CD4-positive, alpha-beta T cell treated with Interleukin-12 subunit alpha and Interleukin-12 subunit beta, for 1 hour (primary cell): ENCODE measurements at places on chromosomes 16 and 17.

DNA sequence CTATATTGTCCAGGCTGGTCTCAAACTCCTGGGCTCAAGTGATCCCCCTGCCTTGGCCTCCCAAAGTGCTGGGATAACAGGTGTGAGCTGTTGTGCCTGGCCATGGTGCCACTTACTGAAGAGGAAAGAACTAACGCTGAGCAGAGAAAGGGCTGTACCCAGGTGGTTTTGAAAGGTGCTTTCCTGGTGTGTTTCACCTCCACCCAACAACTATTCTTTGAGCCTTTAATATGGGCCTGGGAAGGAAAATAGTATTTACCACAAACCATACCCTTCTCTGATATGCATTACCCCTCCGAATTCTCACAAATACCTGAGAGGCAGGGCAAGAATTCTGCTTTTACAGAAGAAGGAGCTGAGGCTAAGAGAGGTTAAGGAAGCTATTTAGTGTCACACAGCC, 24.8 kb downstream of the KPNA2 start:
- DNase-seq, result no peak

- DNase-seq, result no peak
Observed at GRCh38 chr17:59417452-59417851, 86.0 kb downstream of the YPEL2 start.

GRCh38 chr16:50210266-50211038, 55.9 kb upstream of the ADCY7 start:
- DNase-seq, result peak; percentile 63

- no peak for DNase-seq
Observed at GRCh38 chr17:32100971-32101631, 41.2 kb upstream of the RHOT1 start.

DNA sequence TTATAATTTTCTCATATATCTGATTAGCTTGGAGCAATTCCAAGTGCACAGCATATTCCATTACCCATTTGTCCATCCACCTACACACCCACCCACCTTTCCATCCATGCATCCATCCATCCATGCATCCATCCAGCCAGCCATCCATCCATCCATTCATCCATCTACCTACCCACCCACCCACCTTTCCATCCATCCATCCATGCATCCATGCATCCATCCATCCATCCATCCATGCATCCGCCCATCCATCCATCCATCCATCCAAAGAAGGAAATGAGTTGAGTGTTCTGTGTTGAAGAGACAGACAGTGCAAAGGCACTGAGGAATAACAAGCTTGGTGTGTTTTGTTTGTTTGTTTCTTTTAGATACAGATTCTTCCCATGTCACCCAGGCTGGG, 78.7 kb upstream of the FAM20A start:
- DNase-seq, result no peak

DNA sequence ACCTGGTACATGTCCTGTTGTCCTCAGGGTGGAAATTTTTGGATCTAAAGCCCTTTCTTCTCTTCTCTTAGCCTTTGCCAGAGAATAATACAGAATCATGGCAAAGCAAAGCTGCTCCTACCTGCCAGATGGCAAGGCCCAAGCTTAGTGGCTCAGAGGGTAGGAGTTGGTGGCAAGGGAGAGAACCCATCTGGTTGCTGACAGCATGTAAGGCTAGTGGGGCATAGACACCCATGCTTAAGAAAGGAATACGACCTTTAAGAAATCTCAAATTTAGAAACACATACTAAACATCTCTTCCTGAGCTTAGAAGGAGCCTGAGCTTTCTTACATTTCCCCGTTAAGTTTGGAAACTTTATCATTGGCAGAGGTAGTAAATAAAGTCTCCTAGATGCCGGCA, 395.0 kb upstream of the SOX9 start:
- no peak for DNase-seq

DNA sequence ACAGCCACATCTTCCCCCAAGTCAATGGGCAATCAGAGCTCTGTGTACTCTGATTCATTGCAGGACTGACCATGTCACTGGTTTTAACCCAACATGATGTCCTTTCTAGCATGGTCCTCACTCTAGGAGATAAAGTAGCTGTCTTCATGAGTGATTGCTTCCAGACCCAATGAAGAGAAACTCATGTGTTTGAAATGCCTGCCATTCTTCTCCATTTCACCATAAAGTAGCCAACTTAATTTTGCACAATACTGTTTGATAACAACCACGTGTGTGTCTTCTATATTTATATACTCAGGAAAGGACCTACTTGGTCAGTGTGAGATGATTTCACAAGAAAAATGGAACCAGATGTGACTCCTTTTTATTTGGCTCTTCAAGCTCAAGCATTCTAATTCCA, 172.5 kb downstream of the AXIN2 start:
- no peak for DNase-seq

GRCh38 chr16:70651524-70651923, 5.2 kb downstream of the IL34 start:
- DNase-seq, result no peak

DNA sequence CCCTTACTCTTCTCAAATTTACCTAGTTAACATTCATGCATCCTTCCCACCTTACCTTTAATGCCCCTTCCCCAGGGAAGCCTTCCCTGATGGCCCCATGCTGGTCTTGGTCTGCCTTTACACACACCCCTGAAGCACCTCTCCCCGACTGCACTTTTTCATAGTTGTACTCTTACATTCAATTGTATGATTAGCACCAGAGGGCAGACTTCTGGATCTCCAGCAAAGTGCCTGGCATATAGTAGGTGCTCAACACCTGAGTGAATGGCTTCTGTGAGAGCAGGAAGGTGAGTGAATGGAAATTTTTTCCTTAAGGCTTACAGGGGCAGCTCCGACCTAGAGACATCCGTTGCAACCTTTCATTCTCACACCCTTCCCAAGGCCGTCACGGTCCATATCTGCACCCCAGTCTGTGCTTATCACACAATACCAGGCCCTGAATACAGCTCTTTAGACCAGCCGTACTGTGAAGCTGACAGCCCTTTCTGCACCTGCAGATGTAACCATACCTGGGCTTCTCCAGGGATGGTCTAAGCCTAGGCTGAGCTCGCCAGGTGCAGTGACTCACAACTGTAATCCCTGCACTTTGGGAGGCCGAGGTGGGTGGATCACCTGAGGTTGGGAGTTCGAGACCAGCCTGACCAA, 4.4 kb downstream of the PGAP3 start:
- no peak for DNase-seq
